ENCODE measurements at places on chromosomes 7 and 10.

- no peak for DNase-seq
These were observed 13.5 kb upstream of the IL6 start for GRCh38 chr7:22713463-22713862.

DNA sequence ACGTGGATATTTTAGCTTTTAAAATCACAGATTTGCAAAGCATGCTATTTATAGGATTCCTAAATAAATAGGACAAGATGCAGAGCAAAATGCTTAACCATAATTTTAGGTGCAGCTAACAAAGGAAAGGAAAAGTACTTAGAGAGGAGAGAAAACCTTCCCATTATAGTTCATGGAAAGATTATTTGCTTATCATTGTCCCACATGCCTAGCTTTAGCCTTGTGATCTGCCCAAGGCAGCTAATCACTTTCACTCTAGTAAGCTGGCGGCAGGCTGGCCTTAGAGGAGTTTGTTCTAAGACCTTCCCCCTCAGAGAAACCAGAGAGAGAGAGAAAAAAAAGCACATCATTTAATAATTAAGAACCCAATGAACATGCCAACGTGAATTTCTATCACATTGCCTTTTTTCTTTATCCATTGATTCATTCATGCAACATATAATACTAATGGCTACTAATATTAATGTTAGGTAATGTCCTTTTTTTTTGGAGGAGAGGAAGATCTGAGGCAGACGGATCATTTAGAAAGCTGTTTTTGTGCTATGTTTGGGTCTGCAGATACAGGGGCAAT is 274.6 kb downstream of the ARL4A start:
- no peak for DNase-seq

GRCh38 chr10:48983648-48984351 is 44.2 kb upstream of the LRRC18 start:
- DNase-seq, result no peak

DNA sequence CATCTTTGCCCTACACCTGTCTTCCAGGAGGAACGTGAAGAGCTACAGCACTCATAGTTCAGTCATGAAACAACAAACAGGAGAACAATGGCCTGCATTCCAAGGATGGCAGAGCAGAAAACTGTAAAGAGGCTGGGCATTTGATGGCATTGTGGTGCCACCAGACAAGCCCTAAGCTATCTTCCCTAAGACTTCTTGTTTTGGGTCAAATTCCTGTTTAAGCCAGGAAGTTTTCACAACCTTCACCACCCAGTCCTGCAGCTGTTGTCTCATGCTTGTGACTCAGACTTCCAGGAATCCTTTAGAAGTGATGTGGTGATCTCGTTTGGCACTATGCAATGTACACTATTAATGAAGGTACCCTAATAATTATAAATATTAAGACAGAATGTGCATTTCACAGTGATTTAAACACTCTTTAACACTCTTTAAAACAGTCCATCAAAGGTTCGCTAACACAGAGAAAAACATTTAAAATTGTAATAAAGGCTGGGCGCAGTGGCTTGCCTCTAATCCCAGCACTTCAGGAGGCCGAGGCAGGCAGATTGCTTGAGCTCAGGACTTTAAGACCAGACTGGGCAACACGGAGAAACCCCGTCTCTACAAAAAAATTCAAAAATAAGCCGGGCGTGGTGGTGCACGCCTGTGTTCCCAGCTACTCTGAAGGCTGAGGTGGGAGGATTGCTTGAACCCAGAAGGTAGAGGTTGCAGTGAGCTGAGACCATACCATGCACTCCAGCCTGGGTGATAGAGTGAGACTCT is 2.7 kb upstream of the HERPUD2 start:
- no peak for DNase-seq

DNA sequence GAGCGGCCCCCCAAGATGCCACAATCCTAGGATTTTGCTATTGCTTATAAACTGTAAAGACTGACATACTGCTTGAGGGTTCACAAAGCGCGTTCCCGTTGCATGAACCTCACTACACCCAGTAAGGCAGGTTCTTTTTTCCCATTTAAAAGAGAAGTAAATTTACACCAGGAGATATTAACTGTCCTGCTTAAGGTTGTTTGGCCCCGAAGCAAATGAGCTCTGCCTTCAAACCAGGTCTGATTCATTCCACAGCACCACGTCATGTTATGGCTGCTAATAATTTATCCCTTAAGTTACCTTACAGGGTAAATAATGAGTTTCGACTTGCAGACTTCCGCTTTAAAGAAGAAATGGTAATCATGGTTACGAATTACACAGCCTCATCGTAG is 559 bp upstream of the FKBP14 start:
- DNase-seq, result peak; percentile 7

DNA sequence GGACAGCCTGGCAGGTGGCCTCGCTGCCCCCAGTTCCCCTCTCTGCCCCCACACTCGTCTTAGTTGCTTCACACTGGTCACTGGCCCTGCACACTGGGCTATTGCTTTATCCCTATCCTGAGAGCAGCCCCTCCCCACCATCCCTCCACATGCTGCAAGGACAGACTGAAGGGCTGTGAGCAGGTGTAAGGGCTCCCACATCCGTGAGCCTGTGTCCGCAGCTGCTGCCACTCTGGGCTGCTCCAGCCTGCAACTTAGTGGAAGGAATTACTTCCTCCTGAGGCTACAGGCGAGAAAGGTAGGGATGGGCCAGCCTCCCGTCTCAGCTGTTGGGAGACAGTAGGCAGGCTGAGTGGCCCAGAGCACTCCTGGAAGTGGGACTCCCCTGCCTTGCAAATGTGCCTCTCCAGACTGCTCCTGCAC is 3.8 kb downstream of the RARRES2 start:
- DNase-seq, result no peak

GRCh38 chr7:101990811-101991418 is 173.5 kb downstream of the CUX1 start:
- DNase-seq, result no peak

DNA sequence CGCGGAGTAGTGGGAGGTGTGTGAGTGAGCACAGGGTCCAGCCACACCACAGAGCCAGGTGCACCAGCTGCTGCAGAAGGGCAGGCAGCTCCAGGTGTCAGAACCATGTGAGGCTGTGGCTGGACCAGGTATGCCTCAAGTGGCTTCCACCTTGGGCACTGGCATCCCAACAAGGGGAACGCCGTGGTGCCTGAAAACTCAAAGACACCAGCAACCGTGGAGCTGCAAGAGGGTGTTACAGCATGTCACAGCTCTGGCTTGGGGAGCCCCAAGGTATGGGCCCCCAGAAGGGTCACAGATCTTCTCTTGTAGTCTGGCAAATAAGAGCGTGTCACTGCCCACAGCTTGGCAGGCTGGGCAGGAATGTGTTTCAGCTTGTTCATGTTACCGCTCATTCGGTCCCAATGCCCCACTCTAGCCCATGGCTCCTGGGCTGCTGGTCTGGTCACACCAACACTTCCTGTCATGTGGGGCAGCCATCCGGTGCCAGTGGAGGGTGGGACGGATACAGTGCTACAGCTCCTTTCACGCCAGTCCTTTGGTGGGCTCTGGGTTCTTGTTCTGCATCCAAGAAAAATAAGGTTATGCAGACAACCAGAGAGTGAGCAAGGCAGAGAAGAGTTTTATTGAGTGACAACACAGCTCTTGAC is 29.8 kb downstream of the STRA8 start:
- no peak for DNase-seq

- DNase-seq, result peak; percentile 42
These were observed 3.0 kb upstream of the DLX5 start for GRCh38 chr7:97027427-97028234.

- no peak for DNase-seq
These were observed 26.9 kb downstream of the BMPER start for GRCh38 chr7:33932221-33932620.

DNA sequence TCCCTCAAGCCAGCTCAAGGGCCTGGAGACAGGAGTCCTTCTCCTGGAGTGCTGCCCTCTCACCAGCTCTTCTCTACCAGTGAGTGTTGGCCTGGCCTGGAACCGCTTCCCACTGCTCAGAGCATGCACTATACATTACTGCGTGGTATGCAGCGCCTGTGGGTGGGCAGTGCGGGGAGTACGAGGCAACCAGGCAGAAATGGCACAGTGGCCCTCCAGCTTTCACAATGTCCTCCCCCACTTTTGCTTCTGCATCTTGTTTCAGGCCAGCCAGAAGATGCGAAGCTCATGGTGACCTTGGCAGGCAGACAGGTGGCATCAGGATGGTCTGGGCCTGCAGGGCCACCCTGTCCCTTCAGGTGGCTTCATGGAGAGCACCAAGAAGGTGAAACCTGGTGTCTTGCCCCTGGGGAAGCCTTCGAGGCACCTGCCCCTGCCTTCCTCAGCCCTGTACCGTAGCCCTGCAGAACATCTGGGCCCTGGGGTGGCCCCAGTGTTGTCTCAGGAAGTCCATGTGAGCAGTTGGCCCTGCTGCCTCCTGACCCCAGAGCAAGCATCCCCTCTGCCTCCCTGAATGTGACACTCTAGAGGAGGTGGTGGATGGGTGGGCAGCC is 35.8 kb downstream of the RASGEF1A start:
- no peak for DNase-seq

GRCh38 chr7:20344396-20344795 is 13.7 kb downstream of the ITGB8 start:
- no peak for DNase-seq

GRCh38 chr10:131920693-131921092 is 19.9 kb downstream of the PPP2R2D start:
- DNase-seq, result no peak

DNA sequence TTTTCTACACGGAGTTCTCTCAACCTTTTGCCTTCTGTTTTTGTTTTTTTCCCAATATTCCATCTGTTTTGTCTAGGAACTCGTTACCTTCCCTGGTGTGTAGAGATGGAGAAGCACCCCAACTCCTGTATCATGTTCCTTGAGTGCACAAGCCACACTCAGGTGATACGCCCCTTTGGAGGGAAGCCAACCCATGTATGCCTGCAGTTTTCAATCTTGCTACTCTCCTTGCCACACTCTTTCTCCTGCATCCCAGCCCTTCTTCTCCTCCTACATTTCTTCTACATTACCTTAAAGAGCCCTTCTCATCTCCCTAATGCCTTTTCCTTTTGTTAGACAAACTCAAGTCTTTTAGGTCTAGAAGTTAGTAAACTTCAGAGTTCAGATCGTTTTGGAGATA is 10.2 kb upstream of the SP4 start:
- no peak for DNase-seq

DNA sequence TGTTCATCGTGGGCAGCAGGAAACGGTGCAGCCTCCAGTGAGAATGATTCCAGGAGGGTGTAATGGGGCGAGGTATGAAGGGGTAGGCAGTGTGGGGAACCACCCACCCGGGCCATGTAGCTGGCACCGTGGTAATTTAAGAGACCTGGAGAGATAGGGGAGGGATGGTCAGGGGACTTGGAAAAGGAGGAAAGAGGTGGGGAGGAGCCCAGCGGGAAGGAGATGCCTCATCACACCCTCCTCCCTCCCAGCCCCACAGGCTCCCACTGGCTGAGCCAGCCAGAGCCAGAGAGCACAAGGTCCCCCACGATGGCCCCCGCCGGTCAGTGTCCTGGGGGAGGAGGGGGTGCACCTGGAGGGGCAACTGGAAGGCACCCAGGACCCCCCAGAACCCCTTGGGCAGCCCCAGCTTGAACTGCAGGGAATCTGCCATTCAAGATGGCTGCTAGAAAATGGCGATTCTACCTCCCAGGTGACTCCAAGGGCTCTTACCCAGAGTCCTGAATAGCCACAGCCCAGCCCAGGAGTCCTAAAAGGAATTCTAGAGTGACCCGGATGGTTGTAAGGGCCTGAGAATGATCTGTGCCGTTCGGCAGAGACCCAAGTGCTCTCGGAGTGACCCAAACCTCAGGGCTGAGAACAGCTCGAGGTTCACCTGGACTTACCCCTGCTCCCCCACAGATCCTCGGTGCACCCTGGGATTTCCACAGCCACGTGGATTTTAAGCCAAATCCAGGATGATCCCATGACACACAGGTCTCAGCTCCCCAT is 28.8 kb downstream of the CALML3 start:
- DNase-seq, result no peak

GRCh38 chr10:75079436-75080083 is 31.9 kb upstream of the SAMD8 start:
- no peak for DNase-seq

GRCh38 chr7:83036721-83037380 is 125.8 kb downstream of the PCLO start:
- DNase-seq, result no peak

DNA sequence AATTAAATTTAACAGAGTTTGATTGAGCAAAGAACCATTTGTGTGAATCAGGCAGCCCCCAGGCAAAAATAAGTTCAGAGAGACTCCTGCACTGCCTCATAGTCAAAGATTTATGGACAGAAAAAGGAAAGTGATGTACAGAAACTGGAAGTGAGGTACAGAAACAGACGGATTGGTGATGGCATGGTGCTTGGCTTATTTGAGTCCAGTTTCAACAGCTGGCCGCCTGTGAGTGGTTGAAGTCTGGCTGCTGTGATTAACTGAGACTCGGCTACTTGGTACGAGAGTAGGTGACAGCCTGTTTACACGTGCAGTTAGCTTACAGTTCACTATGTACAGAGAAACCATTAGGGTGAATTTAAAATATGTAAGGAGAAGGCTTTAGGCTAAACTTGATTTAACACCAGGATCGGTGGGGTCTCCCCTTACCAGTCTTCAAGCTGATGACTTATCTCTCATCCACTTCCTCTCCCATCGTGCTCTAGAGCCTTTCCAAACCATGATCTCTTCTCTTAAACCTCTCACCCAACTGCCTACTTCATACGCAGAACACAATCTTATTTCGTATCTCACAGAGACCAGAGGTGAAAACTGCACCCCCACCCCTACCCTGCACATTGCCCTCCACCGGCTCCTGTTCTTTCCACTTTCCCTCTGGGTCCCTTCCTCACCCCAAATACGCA is 5.0 kb upstream of the MSMB start:
- DNase-seq, result no peak

- DNase-seq, result no peak
These were observed 181.7 kb upstream of the RHOBTB1 start for GRCh38 chr10:61125560-61126170.

DNA sequence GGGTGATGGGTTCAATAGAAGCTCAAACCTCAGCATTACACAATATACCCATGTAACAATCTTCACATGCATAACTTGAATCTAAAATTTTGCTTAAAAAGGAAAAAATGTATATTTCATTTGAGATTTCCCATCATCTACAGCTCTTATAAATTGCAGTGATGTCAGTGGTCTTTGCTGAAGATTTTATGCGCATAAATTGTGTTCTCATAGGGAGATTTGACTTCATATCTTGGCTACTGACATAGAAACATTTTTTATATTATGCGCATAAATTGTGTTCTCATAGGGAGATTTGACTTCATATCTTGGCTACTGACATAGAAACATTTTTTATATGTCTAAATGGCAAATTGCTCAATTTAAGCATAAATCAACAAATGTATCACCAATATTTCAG is 1125.3 kb upstream of the C7orf33 start:
- DNase-seq, result no peak

- DNase-seq, result no peak
These were observed 498 bp upstream of the CALHM2 start for GRCh38 chr10:103452506-103453230.

- DNase-seq, result no peak
These were observed 17.2 kb upstream of the GRB10 start for GRCh38 chr7:50799873-50800272.

GRCh38 chr7:114720725-114721124 is 201.2 kb upstream of the MDFIC start:
- no peak for DNase-seq

All from CD8-positive, alpha-beta memory T cell (primary cell).